Stimulated activated CD8-positive, alpha-beta memory T cell treated with anti-CD3 and anti-CD28 coated beads, Interleukin-7, amount 100 ng/mL, for 24 hours (primary cell): ENCODE measurements at places on chromosomes 6 and 20.

GRCh38 chr6:27507041-27507956, 34.4 kb upstream of the ZNF184 start:
- DNase-seq: no peak

GRCh38 chr20:36344517-36345132, 38.5 kb downstream of the DLGAP4 start:
- no peak for DNase-seq

DNA sequence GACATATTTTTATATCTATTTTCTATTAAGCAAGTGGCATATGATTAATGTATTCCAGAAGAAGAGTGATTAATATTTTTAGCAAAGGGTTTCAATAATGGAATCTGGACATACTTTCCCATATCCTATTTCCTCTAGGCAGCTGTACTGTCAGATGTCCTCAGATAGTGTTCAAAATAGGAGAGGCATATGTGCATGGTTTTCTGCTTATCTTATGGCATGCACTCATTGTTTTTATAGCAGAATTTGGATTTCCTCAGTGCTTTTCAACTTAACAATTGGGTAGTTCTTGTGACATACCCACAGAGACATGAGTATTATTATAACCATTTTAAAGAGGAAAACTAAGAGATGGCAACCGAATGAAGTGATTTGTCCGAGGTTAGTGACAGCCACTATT, 12.6 kb upstream of the SLC17A5 start:
- no peak for DNase-seq

DNA sequence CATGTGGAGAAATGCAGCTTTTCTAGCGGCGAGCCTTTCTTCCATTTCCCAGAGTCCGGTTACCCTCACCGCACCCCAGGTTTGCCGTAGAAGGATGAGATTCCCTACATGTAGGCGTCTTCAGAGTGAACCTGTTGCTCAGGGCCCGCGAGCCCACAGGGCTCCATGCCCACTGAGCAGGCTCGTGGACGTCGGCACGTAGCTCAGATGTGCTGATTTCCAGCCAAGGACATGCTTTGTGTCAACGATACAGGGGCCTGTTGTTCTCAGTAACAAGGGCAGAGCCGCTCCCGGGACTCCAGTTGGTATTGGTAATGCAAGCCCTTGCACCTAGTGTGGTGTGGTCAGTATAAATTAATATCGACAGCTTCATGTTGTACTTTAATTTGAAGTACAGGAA, 159.6 kb downstream of the MTHFD1L start:
- no peak for DNase-seq

- peak; percentile 46 for DNase-seq
Measured at GRCh38 chr6:26017632-26017966, 55.0 kb downstream of the TRIM38 start.

- DNase-seq: no peak
Measured at GRCh38 chr20:50428097-50428828, 81.9 kb upstream of the PTPN1 start.

GRCh38 chr20:21100578-21101452, 5.3 kb downstream of the LINC00237 start:
- no peak for DNase-seq

DNA sequence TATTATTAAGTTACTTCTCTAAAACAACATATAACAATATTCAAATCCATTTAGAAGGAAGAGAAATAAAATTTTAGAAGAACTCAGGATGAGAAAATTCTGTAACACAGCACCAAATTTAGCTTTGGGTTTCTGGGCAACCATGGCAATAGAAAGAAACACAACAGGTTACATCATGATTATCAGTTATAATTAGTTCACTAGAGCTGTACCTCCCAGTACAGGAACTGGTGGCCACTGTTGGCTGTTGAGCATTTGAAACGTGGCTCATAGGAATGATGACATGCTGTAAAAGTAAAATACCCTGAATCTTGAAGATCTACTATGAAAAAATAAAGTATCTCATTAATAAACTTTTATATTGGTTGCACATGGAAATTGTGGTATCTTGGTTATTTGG, 23.7 kb upstream of the MAP3K4 start:
- DNase-seq: no peak

DNA sequence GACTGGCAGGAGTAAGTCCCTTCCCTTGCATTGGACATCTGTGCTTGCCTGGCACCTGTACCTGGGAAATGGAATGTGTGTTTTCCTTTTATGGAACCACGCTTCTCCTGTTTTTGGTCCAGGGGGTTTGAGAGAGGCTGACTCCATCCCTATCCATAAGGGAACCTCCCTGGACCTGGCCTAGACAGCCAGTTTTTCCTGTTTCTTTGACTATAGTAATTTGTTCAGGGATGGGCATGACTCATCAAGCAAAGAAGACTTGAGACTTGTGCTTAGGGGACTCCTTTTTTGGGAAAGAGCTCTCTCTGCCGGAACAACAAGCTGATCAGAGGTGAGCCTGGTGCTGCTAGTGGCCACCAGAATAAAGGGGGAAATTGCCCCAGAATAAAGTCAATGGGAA, 393.8 kb downstream of the CDH26 start:
- no peak for DNase-seq

DNA sequence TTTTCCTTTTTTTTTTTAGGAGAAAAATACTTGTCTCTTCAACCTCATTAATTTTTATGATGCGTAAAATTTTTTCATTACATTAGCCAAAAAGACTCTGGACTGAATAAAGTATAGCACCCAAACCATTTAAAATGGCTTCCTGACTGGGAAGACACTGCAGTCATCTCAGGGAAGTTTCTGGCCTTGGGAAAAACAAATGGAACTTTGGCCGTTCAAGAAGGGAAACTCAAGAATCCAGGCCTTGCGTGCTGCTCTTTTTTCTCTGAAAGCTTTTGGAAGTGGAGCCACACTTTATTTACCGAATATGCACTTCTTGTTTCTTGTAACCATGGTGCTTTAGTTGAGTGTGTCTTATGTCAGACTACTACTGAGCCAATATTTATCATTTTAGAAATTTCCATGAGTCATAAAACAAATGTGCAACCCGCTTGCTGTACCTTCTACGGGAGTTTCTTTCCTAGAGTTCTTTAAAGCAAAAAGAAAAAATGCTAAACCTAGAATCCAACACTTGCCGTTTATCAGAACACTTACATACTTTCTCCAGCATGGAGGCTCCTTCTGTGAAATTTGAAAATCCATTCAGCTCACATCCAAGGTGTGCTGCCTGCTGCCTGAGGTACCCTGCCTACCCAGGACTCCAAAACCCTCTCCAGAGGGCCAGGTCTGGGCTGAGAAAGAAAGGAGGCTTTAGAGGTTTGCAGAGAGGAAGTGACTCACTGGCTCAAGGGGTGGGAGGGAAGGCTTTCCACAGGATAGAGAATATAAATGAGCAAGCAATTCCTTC, 11.5 kb upstream of the DSTN start:
- no peak for DNase-seq

- no peak for DNase-seq
Measured at GRCh38 chr20:34774449-34774848, 51.0 kb downstream of the NCOA6 start.

- DNase-seq: no peak
Measured at GRCh38 chr20:19405958-19406357, 193.5 kb downstream of the SLC24A3 start.

DNA sequence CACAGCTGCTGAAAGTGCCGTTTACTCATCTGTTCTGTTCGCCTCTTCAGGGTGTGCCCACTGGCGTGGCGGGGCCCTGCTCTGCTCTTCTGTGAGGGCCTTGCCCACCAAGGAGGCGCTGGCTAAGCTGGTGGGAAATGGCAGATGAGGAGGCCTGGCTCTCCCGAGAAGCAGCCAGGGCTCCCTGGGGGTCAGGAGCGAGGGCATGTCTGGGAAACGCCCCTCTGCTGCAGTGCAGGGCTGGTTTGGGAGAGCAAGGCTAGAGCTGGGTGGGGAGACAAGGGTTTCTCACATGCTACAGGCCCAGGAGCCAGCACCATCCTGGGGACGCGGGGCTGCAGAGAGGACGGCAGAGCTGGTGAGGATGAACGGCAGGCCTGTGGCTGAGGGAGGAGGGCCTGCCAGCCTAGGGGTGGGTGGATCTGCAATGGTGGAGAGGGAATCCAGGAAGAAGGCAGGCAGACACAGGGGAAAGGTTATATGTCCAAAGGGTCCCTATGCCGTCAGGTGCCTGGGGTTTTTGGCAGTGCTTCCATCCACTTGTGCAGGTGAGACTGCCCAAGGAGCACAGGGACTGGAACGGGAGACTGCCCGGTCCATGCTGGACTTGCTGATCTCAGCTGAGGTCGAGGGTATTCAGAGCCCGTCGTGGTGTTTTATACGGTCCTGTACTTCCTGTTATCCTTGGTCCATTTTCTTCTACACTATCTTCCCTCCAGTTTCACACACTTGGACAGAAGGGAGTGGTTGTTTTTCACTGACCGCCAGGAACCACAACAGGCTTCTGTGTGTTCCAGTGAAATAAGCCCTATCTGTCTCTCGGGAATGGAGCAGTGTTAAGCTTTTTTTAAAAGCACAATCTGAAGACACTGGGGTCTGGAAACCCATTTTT, 119.2 kb downstream of the SYCP2 start:
- DNase-seq: no peak

- DNase-seq: no peak
Measured at GRCh38 chr6:35209622-35210247, 4.0 kb upstream of the SCUBE3 start.

GRCh38 chr6:11168091-11168635, 56.6 kb upstream of the ERVFRD-1 start:
- no peak for DNase-seq

GRCh38 chr6:167974640-167975344, 22.7 kb upstream of the KIF25 start:
- no peak for DNase-seq

- no peak for DNase-seq
Measured at GRCh38 chr20:17622086-17622850, 52.4 kb downstream of the DSTN start.

DNA sequence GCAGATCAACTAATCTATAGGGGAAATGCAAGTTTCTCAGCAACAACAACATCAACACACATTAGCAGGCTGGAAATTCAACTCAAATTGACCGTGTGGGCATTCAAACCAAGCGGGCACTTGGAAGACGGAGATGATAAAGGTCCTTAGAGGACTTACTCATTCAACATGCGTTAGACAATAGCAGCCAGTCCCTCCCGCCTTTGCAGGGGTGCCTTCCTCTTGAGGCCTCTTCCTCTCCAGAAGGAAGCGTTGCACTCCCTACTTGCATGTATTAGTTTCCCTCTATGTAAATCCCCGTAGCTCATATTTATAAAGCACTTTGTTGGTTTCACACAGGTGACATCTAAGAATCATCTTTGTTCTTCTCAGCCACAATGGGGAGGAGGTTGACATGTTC, 300.8 kb upstream of the STXBP5 start:
- DNase-seq: no peak

DNA sequence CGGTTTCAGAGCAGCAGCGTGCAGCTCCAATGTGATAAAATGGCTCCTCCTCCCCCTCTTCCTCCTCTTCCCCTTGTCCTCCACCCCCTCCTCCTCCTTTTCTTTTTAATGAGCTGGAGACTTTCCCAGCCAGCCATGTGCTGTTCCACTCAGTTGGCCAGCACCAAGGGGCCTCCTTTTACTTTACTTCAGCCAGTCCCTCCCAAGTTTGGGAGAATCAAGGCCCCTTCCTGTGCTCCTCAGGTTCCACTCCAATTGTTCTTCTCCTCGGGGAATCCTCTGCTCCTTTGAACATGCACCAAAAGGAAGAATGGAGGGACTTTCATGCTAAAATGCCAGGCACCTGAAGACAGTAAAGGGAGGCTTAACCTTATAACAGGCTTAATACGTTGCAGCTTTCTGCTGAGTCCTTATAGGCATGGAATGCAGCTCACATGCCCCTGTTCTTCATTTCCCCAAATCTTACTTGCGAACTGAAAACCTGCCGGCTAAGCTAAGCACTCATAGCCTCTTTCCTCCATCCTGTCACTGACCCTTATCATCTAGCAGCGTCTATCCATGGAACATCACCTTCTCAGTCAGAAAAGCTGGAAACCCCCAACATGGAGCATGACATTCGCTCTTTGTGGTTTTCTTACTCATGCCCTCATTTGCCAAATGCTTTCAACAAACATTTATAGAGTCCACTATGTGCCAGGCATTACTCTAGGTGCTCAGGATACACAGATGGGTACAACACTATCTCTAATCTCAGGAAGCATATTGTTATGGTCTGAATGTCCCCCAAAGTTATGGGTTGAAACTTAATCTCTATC, 170.6 kb downstream of the PHACTR1 start:
- no peak for DNase-seq

- no peak for DNase-seq
Measured at GRCh38 chr20:23290761-23291574, 59.6 kb upstream of the NXT1 start.

GRCh38 chr20:46148313-46149208, 30.4 kb downstream of the CD40 start:
- DNase-seq: no peak

DNA sequence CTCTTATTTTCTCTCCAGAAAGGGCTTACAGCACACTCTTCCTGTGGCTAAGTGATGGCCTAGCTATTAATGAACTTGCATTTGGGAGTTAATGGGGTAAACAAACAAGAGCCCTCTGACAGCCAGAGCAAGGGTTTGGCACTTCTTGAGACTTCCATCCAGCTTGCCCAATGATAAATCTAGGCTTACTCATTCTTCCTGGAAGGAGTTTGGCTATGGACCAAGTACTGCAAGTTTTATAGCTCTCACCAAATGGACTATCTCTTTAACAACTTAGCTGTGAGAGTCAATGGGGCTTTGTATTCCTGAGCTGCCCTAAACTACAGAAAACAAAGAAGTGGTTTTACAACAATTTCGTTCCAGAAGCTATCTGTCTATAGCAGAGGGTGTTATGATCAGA, 16.7 kb upstream of the PI3 start:
- DNase-seq: no peak

DNA sequence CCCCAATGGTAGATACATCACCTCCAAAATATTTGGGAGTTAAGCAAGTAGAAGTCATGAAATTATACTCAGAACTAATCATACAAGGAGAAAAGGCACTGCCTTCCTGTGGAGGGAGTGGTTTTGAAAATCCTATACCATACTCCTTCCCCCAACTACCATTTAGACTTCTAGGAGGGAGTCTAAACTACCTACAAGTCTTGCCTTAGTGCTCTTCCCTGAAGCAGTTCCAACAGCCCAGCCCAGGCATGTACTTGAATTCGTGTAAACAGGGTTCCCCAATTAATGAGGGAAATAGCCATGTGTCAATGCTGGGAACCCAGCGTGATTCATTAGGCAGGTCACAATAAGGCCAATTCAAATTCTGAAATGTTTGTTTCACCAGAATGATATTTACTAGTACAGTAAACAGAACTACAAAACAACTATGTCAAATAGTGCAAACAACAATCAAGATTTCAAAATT, 39.1 kb upstream of the SGK1 start:
- no peak for DNase-seq

- DNase-seq: no peak
Measured at GRCh38 chr6:137866200-137866913, 702 bp upstream of the TNFAIP3 start.

GRCh38 chr6:4163408-4164116, 28.2 kb upstream of the ECI2 start:
- no peak for DNase-seq

GRCh38 chr20:63498960-63499337, at the start of gene EEF1A2:
Gene EEF1A2, minus strand, starts transcription at chr20:63499083. Its CDS starts 1,320 bp downstream, at chr20:63497763.
- DNase-seq: no peak

GRCh38 chr6:54874349-54875048, 27.9 kb downstream of the FAM83B start:
- DNase-seq: no peak

- DNase-seq: no peak
Measured at GRCh38 chr6:117472667-117473066, 9.8 kb upstream of the DCBLD1 start.
